Dermis microvascular lymphatic vessel endothelial cell (primary cell): ENCODE measurements at places on chromosomes 13 and 19.

DNA sequence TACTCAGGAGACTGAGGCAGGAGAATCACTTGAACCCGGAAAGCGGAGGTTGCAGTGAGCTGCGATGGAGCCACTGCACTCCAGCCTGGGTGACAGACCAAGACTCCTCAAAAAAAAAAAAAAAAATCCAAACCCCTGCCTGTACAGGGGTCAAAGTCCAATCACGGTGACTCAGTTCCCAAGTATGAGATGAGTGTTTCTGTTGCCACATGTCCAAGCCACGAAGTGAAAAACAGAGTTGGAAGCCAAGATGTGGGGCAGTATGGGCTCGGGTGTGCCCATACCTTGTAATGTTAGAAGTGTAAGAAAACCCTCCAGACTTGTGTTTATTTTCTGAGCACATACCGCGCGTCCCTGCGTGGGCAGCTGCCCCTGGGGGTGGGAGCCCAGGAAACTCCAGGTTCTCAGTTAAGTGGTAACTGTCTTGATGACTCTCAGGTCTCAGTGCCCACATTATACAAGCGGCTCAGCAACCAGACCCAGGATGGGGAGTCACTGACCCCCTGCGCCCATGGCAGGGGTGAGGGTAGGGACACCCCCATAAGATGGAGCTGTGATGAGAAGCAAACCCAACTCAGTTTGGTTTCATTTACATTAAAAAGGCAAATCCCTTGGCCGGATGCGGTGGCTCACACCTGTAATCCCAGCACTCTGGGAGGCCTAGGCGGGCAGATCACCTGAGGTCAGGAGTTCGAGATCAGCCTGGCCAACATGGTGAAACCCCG, 1.2 kb upstream of the GPX4 start:
- peak; percentile 51 for DNase-seq

DNA sequence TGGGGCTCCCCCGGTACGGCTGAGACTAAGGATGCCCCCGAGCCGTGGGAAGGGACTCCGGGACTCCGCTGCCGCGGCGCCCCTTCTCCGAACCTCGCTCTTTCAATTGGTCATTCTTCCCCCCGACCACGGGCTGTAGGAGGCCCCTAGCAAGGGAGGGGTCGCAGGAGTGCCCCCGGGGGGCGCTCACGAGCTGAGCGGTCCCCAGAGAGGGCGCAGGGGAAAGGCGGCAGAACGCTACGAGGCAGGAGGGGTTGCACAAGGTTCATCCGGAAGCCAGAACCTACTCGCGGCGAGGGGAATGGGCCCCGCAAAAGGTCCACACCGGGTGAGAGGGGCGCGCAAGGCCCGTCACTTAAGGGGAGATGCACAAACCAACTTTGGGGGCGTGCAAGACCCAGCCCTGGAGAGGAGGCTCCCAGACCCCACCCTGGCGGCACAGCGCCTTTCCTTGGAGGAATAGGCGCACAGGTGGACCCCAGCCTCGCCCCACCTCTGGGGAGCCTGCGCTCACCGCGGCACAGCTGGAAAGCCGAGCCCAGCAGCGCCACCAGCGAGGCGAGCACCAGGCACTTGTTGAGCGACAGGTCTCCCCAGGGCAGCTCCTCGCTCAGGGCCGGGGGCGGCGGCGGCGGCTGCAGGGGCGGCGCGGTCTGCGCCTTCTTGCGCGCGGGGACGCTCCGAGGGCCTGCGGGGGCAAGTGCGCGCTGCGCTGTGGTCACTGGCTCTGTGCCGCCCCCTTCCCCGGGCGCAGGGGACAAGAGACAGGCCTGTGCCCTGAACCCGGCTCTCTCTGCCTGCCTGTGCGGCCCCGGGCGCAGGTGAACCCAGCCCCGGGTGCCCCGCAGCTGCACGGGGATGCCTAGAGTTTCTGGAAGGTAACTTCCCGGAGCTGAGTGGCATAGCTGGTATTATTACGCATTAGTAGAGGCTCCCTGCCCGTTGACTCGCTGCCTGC, 2.8 kb downstream of the JSRP1 start:
- DNase-seq: no peak

- no peak for DNase-seq
Measured at GRCh38 chr19:10855879-10856522, 7.8 kb downstream of the C19orf38 start.

- DNase-seq: peak; percentile 3
Measured at GRCh38 chr13:43195551-43195950, 172.2 kb downstream of the DNAJC15 start.

- no peak for DNase-seq
Measured at GRCh38 chr19:41863209-41863931, 3.3 kb downstream of the RPS19 start.

- no peak for DNase-seq
Measured at GRCh38 chr19:31554360-31554759, 205.1 kb upstream of the TSHZ3 start.

DNA sequence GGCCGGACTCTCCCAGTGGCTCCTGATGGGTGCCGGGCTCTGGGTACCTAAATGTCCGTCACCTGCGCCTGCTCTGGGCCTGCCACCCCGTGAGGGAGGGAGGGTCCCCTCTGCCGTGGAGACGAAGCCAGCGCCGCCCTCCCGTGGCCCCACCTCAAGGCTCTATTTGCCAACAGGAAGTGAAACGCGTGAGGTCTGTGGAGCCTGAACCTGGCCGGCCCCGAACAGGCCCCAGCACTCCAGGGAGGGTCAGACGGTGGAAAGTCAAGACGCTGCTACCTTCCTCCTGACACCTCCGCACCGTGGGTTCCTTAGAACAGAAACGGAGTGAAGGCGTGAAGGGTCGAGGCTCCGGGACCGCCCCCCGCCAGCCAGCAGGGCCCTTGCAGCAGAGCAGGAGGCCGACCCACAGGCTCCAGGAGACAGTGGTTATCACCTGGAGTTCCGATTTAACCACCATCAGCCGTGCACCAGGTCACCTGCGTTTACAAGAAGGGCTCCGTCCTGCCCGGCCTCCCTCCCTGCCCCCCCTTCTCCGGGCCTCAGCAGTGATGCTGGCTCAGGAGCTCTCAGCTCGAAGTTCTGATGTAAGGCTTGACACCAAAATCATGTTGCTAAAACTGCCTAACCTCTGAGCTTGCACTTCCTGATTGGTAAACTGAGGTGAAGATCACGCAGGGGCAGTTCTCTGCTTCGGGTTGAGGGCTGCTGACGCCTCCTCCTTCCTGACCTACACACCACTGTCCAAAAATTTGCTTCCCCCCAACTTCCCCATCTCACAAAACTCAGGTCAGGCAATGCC, 50.9 kb upstream of the C13orf46 start:
- DNase-seq: no peak

DNA sequence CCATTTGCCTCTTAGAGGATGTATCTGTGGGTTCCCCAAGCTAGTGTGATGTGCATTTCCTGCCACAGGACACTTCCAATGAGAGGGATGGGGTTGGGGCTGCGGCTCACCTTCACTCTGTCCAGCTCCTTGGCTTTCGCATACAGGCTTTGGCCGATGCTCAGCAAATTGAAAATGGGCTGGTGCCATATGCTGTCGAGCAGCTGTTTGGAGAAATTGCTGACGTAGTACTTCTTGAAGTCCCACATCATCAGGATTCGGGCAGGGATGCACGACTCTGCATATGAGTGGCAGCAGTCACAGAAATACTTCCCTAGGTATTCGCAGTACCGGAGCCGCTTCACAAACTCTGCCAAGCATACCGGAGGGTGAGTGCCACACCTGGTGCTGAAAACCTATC, 37.0 kb downstream of the RUBCNL start:
- DNase-seq: no peak
